ENCODE measurements at places on chromosomes 7 and 10. TPM values are rescaled to one million over a fixed set of nuclear protein-coding genes. Genes with fewer than 3 reads are reported as not detected.
A peak's percentile ranks its signal among the peaks of the same experiment; 100 is the strongest.

NRP1 gene
- total RNA-seq: 0.06 TPM

CALU gene
- 28.4 TPM for total RNA-seq

MSMB gene
- total RNA-seq: not detected

SPDYE6 gene
- not detected for total RNA-seq

PRKCQ gene
- total RNA-seq: 43.9 TPM

GRCh38 chr10:1468811-1469210, 268.5 kb downstream of the ADARB2 start:
- no peak for DNase-seq

- no peak for DNase-seq
These were observed 302.2 kb downstream of the CCDC3 start for GRCh38 chr10:12699258-12699700.

- no peak for DNase-seq
These were observed 10.8 kb upstream of the PON1 start for GRCh38 chr7:95335093-95335492.

- no peak for DNase-seq
These were observed 71.6 kb downstream of the CCDC71L start for GRCh38 chr7:106589198-106589879.

DNA sequence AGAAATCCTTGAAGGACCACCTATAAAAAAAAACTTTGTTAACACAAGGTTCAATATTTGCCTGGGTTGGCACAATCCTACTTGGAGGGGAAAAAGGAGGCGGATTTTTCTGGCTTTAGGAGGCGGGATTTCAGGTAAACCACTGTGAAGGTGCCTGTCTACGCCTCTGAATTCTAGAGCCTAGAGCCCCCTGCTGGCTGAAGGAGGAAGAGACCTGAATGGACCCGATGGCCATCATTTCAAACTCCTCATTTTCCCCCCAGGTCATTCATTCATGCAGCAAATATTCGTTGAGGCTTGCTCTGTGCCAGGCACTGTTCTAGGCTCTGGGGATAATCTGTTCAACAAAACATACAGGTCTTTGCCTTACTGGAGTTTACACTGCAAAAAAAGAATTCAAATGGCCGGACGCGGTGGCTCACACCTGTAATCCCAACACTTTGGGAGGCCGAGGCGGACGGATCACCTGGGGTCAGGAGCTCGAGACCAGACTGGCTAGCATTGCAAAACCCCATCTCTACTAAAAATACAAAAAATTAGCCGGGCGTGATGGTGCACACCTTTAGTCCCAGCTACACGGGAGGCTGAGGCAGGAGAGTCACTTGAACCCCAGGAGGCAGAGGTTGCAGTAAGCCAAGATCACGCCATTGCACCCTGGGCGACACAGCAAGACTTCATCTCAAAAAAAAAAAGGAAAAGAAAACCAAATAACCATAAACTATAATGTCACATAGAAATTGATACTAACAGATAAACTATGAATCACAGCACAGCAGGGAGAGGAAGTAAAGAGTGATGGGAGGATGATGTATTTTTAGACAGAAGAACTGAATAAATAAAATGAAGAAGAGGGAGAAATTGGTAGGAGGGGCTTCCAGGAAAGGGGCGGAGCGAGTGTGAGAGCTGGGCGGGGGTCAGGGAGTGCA, 90.1 kb upstream of the NFE2L3 start:
- peak; percentile 81 for DNase-seq

DNA sequence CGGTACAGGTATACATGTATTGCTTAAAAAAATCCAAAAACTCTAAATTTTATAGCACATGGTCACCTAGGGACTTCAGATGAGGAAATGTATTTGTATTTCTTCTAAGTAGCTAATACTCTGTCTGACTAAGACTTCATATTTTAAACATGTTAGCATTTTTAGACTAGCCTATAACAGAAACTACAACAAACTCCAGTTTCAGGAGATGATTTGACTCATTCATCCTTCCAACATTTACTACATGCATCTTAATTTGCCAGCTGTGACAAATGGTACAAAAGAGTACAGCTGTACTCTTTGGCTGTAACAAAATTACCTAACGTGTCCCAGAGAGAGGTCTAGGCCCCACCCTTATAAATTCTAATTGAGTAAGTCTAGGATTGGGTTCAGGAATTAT, 22.2 kb downstream of the TMEM209 start:
- no peak for DNase-seq

GRCh38 chr10:133335246-133336117, 1.2 kb downstream of the CALY start:
- peak; percentile 96 for DNase-seq

GRCh38 chr7:131506597-131506996, 49.8 kb downstream of the PODXL start:
- no peak for DNase-seq

DNA sequence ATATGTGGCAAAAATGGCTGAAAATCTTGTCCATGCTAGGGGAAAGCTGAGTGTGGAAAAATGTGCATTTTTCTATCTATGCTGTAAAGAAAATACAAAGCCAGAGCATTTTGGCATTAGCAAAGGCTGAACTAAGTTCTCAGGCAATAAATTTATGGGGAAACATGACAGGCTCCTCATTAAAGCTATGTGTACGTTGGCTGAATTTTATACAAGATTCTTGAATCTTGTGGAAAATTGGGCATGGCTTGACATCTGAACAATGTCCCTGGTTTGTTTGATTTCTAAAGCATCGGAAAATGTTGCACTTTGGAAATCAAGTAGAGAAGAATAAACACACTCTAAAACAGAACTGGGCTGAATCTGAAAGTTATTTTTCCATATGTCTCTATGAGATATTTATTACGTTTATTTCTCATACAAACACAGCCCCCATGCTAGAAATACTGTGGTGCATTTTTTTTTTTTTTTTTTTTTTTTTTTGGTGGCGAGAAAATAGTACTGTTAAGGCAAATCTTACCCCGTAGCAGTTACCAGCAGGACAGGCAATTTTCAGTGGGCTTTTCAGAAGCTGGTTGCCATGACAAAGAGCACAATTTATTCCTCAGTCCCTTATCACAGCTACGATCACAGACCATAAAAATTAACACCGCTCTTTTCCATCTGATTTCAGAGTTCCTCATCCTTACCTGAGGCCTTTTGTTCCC, 16.9 kb downstream of the CPA1 start:
- no peak for DNase-seq

DNA sequence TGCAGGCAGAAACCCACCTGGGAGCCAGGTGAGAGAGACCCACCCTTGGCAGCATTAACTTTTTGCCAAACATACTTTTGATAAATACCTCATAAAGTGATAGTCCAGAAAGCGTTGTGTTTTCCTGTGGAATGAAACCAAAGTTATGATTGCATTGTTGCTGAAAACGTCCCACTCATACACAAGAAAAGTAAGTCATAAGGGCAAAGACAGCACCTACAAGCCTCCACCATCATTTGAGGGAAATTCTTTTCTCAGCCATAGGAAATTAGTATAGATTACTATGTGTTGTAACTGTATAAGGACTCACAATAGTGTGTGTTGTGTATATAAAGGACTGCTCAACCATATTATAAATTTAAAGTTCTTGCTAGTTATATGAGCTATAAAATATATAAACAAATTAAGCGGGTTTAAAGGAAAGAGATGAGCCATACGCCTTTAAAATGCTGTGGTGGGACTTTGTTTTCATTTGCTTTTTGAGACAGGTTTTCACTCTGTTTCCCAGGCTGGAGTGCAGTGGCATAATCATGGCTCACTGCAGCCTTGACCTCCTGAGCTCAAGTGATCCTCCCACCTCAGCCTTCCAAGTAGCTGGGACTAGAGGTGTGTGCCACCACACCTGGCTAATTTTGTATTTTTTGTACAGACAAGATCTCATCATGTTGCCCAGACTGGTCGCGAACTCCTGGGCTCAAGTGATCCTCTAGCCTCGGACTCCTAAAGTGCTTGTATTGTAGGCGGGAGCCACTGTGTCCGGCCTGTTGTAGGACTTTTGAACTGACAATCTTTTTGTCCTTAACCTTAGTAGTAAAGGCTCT, 160.8 kb downstream of the PKD1L1 start:
- no peak for DNase-seq
